ENCODE measurements at places on chromosomes 2 and 18. TPM values are rescaled to one million over a fixed set of nuclear protein-coding genes. Genes with fewer than 3 reads are reported as not detected.

Gene SERPINB12
- not detected for polyA plus RNA-seq

Gene SLC40A1
- polyA plus RNA-seq, result 5.4 TPM

Gene RAPH1
- 6.0 TPM for polyA plus RNA-seq

GRCh38 chr2:239729681-239730566, 295.2 kb downstream of the NDUFA10 start:
- DNase-seq, result no peak

Gene RRM2
- polyA plus RNA-seq, result 13.7 TPM

GRCh38 chr18:42030586-42031182, 75.7 kb downstream of the PIK3C3 start:
- DNase-seq, result no peak

Gene XDH
- 0.35 TPM for polyA plus RNA-seq

Gene ANKRD30BL
- not detected for polyA plus RNA-seq

Gene AP1S3
- 2.3 TPM for polyA plus RNA-seq

Gene ZNF396
- 0.78 TPM for polyA plus RNA-seq

Gene CRACDL
- polyA plus RNA-seq, result not detected

Gene ABHD1
- 0.10 TPM for polyA plus RNA-seq

GRCh38 chr18:3481696-3482210, 31.8 kb downstream of the TGIF1 start:
- DNase-seq, result peak; percentile 13

- no peak for DNase-seq
Measured at GRCh38 chr2:28277466-28277865, 115.2 kb upstream of the FOSL2 start.

DNA sequence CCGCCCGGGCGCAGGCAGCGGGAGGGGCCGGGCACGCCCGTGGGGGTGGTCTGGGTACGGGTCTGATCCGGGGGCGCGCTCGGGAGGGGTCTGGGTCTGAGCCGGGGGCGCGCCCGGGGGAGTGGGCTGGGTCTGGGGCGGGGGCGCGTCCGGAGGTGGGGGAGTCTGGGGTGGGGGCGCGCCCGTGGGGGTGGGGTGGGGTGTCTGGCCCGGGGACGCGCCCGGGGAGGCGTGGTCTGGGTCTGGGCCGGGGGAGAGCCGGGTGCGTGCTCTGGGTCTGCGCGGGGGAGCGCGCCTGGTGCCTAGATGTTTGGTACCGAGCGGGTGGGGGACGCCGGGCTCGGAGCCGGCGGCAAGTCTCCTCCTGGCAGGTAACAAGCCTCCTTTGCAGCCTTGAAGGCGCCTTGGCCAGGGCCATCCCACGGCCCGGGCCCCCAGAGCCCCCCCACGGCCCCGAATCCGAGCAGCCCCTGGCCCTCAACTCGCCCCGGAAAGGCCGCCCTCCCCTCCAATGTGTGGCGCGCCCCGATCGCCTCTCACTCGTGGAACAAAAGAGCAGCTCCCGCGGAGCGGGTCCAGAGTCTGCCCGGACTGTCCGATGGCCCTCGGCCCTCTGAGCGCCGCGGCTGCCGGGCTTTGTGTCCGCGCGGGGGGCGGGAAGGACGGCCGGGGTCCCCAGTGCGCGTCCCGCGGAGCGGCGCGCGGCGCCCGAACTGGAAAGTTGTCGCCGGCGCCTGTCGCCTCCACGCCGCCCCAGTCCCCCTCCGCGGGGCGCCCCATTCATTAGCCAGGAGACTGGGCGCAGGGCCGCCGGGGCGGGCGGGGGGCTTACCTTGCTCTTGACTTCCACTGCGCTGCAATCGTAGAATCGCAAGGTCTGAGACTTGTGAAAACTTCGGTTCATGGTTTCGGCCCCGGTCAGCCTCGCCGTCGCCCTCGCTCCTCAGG, 595 bp downstream of the PARD6G start:
- DNase-seq, result no peak

Measured in AG04450 (cell line).